ENCODE measurements at places on chromosomes 4 and X.

GRCh38 chr4:58050439-58050838 lies 940.3 kb upstream of the IGFBP7 start:
- DNase-seq, result no peak

GRCh38 chr4:128006592-128006991 lies 41.4 kb downstream of the ABHD18 start:
- DNase-seq, result no peak

GRCh38 chr4:66187175-66187720 lies 517.0 kb upstream of the EPHA5 start:
- DNase-seq, result no peak

DNA sequence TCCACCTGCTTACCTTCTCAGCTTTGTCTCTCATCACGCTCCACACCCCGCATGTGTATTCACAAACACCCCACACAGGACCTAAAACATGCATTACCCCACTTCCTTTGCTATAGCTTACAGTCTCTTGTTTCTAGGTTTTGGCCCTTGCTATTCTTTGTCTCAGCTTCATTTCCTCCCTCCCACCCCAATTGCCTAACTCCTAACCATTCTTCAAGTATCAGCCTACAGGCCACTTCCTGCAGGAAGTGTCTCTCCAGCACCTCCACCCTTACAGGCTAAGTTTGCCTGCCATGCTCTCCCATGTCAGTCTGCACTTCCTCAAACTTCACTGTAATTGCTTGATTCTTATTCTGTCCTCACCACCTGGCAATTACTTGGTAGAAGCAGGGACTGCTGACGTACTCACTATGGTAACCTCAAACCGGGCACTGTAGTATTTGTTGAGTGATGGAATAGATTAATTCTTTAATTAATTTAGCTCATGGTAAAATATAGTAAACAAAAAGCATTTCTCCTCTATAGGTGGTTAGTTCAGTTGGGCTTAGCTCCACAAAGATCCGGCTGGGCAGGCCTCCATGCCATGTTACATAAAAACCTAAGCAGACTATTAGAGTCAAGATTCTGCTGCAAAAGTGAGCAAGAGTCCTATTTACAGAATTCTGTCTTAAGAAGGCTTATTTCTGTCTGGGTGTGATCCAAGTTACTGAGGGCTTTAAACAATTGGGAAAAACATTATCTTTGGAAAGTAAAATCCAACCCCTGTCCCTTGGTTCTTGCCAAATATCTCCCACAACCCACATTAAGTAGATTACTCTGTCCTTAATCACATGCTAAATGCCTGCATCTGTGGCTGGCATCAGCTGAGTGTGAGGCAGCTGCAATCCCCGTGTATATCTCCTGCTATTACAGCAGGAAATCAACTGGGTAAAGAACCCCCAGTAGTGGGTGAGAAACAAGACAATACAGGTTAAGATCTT lies 124.7 kb upstream of the CPEB2 start:
- DNase-seq, result no peak

DNA sequence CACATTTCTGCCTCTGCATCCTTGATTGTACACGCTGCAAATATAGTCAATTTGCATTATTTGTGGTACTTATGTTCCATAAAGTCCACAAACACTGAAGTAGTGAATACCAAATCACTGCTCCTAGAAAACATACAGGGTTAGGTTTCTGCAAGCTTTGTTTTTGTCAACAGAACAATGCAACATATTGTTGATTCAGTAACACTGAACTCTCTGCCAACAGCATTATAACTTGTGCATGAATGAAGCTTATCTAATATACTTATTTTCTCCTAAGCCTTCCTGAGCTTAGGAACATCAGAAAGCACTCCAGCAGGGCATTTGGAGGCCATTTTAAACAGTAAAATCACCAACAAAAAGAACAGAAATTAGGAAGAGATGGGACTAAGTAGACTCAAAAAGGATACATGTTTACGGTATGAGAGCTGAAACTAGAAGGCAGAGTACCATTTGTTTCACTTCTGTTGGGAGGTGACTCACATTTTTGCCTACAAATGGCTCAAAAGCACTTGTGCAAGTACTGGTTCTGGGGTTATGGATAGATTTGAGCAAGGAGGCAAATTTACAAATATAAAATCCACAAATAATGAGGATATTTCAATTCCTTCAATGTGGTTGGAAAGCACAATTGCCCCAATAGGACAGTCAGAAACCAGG lies 14.1 kb downstream of the COX18 start:
- DNase-seq, result no peak

DNA sequence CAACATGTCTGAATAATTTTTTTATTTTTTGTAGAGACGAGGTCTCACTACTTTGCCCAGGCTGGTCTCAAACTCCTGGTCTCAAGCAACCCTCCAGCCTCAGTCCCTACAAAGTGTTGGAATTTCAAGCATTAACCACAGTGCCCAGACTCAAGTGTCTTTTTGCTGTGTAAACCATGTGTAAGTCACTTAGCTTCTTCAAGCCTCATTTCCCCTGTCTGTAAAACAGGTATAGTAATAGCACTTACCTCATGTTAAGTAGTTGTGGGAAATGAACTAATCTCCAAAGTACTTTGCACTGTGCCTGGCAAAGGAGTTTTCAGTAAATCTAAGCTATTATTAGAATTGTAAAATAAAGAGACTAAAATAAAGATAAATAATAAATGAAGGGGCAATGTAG lies 35.7 kb downstream of the STBD1 start:
- no peak for DNase-seq

GRCh38 chr4:125649452-125649851 lies 334.7 kb downstream of the FAT4 start:
- no peak for DNase-seq

DNA sequence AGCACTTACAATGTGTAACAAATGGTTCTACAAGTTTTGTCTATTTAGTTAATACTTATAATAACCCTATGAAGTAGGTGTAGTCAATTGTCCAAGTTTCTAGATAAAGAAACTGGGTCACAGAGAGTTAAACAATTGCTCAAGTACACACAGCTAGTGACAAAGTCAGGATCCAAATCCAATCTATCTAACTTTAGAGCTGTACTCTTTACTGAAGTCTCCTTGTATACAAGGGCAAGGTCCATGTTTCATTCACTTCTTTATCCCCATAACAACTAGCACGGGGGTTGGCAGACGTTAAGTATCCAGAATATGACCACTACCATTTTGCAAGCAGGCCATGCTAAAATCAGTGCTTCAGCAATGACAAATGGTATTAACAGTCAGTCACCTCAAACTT lies 141.0 kb downstream of the CHM start:
- DNase-seq, result no peak

DNA sequence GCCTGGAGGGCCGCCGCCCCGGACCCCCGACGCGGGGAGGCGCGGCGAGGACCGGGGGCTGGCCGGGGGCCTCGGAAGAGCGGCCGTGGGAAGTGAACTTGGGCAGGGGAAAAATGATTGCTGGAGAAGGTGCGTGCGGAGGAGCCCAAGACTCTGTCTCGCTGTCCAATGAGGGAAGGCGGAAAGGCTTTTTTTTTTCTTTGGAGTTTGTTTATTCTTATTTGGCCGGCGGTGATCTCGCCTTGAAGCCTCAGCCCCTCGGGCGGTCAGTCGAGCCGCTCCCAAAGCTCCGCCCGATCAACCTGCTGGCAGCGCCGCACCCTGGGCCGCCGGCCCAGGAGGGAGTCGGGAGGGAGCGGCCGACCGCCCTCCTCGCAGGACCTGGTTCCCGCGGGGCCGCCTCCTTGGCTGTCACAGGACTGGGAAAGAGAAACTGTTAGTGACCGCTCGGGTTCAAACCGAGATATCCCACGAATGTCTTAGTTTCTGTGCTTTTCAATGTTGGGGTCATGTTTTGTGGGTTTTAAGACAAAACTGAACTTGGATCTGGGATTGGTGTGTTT lies 2.5 kb downstream of the CPEB2 start:
- DNase-seq, result peak; percentile 77

DNA sequence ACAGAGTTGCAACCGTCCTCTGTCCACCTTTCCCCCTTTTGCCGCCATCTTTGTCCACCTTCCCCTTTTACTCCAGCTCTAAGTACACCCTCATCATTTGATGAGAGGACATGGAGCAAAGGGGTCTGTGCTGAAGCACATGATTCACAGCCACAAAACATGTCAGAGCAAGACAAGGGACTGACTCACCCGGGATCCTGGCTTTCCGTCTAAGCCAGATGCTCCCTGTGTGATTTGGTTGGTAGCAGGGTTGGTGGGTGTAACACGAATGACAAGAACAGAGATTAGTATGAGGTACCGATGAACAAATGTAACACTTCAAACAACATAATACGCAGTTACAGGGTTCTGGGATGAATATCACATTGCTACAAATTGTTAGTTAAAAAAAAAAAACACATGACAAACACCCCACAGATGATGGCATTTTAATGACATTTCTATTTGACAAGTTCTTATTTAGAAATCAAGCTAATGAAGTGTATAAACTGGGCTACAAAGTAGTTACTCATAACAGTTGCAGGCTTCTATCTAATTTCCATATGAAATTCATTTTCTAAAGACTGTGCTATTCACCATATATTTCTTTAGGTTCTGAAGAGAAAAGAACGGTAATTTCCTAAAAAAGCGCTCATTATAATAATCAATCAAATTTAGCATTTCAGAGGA lies 71.4 kb upstream of the ETNPPL start:
- no peak for DNase-seq

GRCh38 chrX:16511796-16512776 lies 137.9 kb upstream of the S100G start:
- DNase-seq, result no peak

GRCh38 chr4:26080870-26081628 lies 167.0 kb downstream of the SMIM20 start:
- no peak for DNase-seq

- no peak for DNase-seq
Measured at GRCh38 chr4:13778367-13778766, 150.8 kb upstream of the BOD1L1 start.

Measured in dorsolateral prefrontal cortex (tissue), 122 donors.